ENCODE measurements at places on chromosomes 5 and 9.

DNA sequence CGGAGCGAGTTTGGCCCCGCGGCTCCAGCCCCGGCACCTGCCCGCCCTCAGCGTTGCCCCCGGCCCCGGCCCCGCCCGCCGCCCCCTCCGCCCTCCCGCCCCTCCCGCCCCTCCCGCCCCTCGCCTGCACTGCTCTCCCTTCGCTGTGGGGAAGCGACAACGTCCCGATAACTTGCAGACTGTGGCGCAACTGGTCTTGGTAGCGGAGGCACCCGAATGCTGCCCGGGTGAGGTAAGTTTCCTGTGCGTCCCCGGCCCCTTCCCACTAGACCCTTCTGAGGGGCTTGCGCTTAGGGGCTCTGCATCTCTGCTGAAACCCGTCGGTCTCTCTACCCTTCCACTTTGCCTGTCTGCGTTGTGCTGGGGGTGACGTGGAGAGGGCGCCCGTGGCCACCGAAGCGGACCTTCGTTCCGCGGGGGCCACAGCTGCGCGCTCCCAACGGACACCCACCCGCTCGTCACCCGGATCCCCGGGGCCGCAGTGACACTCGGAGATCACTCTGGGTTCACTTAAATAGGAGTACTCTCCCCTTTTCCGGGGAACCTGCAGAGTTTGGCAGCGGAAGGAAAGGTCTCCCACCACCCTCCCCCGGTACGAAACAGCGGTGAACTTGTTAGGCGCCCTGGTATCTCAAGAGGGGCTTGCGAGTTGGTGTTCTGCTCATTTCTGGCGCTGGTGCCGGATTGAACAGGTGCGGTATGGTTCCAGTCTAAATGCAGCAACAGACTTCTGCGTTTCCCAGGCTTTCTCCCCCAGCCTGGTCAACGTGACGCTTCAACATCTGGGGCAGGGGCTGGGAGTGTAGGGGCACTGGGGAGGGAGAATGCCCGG, 707 bp downstream of the PIP5K1B start:
- DNase-seq, result no peak

DNA sequence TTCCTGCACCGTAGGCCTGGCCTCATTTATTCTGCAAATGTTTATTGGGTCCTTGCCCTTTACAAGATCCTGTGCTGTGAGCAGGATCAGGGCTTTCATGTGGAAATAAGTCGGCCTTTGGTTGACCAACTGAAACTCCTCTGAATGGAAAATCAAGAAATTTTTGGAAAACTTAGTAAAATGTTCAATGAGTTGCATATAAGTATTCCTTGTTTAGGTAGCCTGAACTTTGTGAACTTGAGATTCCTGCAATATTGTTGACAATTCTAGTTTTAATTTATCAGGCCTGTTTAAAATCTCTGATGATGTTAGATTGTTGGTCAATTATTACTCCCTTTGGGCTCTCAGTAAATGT, 1.1 kb downstream of the MAML1 start:
- no peak for DNase-seq

DNA sequence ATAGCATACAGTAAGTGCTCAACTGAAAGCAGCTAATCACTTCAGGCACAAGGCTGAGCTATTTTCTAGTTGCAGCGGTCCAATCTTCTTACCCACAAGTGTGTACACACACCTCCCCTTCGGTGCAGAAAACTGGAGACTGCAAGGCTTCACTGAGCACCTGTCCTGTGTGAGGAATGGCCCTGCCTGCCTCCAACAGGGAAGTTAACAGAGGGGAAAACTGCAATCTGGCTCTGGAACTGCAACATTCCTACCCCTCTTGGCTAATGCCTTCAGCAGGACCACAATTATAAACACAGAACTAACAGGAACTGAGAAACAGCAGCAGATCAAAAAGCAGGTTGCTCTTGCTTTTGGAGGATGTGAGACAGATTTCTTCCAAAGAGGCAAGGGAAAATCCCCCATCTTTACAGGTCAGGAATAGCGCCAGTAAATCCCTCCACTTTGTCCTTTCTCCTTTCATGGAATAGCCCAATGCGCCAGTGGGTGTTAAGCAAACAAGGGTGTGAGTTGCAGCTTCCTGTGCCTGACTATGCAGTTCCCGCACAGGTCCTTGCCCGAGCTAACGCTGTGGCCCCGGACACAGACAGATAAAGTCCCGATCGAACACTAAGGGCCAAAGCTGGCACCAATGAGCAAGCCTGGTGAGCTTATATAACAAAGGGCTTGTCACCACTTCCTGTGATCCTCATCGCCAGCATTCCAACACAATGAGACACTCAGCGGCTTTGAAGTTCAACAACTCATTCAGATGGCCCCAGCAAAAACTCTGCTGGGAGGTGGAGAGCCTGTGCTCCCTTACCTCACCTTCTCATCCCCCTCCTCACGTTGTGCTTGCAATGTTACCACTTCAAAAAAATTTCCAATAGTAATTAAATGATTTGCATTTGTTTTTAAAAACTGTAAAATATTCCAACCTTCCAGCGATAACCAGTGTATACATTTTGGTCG, 21.5 kb downstream of the SHB start:
- DNase-seq, result no peak

DNA sequence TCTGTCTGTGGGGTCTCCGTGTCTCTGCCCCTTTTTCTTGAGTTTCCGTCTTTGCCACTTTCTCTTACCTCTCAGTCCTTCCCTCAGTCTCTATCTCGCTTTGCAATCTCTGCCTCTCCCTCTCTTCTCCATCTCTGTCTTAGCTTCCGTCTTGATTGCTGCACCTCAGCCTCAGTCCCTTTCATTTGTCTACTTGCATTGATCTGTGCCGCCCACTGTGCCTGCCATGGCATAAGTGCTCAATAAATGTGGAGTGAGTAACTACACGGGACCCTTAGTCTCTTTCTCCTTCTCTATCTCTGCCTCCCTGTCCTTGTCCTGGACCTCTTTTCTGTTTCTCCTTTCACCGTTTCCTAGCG, 6.6 kb downstream of the PCDHGC5 start:
- no peak for DNase-seq

- no peak for DNase-seq
Measured at GRCh38 chr5:96783326-96783725, 24.4 kb downstream of the ERAP1 start.

DNA sequence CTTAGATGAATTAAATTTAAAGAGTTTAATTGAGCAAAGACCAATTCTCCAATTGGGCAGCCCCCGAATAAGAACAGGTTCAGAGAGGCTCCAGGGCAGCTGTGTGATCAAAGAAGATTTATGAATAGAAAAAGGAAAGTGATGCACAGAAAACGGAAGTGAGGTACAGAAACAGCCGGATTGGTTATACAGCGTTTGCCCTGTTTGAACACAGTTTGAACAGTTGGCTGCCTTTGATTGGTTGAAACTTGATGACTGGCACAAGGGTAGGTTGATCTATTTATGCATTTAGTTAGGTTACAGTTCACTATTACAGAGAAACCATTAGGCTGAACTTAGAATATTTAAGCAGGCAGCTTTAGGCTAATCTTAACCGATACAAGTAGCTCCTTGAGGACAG, 29.5 kb downstream of the NIM1K start:
- DNase-seq, result no peak

- DNase-seq, result no peak
Measured at GRCh38 chr9:93761822-93762221, 185.4 kb downstream of the PHF2 start.

DNA sequence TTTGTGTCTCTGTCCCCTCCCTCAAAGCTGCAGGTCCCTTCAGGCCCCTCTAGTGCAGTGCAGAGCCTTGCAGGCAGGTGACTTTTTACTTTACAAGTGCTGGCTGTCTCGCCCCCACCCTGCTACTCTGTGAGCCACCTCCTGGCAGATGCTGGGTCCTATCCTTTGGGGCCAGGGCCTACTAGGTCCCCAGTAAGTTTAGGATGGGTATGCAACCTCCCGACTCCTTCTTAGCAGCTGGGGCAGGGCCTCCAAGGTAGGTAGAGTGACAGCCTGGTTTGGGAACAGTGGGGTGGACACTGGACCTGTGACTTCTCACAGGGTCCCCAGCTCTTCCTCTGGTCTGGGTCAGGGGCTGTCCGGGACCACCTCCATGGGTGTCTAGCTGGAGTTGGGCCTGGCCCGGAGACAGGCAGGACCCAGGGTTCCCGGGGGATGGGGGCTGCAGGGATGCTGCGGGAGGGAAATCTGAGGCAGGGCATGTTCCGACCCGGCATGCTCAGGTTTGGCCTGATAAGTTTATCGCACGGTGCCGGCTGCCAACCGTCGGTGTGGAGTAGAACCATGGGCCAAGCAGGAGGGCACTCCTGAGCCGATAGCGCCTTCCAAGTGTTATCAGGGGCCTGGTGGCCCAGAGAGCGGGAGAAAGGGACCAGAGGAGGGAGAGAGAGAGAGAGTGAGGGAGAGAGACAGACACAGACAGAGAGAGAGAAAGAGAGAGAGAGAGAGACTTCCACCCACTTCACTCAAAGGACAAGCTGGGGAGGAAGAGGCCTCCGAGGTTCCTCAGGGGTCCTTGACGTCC, 20.5 kb downstream of the GFI1B start:
- no peak for DNase-seq

- no peak for DNase-seq
Measured at GRCh38 chr5:97010606-97011005, 74.7 kb downstream of the LNPEP start.

DNA sequence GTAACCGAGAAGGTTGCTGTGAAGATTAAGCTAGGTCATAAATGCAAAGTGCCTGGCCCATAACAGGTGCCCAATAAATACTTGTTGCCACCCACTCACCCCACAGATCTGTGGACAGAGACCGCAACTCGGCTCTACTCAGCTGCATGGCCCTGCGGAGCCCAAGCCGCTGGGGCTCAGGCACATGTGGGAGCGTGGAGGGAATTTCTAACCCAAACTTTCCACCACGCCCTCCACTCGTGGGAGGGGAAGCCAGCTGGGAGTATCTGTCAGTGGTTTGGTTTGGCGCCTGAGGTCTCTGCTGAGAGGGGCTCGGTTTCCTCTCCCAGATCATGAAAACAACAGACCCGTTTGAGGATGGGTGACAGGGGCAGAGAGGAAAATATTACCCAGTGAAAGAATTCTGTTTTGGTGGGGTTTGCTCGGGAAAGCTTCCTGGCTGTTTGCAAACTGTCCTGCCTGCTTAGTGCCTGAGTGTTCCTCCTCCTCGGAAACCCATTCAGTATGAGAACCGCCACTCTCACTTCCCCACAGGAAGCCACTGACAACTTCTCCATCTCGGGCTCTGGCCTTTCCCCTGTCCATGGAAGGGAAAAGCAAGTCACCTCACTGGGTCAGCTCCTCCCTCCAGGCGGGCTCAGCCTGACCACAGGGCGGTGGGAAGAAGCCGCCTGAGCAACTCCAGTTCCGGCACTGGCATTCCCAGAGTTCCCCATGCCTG, 60.1 kb downstream of the RGS3 start:
- no peak for DNase-seq

All from GOT3 (cell line).